ENCODE measurements at places on chromosomes 13 and 19.
A peak's percentile ranks its signal among the peaks of the same experiment; 100 is the strongest.

- no peak for DNase-seq
These were observed 541.4 kb downstream of the DACH1 start for GRCh38 chr13:71325556-71325955.

DNA sequence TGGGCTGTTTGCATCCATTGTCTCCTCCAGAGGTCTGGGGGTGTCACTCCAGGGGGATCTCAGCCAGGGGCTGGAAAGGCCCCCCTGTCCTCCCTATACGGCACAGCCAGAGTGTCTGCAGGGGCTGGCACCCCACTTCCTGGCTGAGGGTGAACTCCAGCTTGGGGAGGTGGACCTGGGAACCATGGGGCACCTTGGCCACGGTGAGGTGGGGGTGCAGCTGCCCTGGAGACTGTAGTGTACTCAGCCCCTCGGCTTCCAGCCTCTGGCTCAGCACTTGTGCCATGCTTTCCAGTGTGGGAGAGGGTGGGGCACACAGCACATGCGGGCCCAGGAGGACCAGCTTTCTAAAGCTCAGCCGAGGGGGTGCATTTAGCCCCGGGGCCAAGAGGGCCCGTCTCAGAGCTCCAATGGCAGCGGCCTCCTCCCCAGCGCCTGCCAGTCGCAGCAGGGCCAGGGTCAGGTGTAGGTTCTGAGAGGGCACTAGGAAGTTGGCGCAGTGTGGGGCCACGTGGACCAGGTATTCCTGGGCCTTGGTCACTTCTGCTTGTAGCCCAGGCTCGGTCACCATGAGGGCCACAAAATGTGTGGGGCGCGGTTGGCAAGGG, 1.4 kb downstream of the LENG9 start:
- DNase-seq, result no peak

DNA sequence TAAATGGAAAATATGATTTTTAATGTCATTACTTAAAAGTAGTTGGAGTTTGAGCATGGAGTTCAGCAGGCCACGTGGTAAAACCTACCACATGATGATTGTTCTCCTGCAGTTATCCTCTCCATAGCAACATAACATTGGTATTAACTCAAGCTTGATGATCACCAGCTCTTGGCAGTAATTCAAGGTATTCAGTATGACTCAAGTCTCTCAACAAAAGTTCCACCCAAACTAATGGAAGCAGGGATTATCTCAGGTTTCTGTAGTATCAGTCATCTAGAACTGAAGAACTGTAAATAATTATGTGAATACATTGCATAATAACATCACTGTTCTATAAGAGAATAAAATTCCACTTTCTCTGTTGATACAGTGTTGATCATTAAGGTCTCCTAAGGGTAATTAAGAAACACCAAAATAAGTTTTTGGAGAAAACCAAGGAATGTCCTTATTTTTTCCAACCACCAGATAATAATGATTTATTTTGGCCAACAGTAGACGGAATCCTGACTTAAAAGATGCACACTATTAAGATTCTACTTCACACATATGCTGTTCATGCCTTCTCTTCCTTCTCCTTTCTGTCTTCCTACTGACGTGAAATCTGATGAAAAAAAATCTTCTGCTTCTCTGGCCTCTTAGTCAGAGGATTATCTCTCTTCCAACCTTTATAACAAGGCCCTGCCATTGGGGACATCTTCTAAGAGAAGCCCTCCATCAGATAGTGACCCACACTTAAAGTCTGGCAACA, 1092.3 kb downstream of the EFNB2 start:
- DNase-seq, result peak; percentile 100

DNA sequence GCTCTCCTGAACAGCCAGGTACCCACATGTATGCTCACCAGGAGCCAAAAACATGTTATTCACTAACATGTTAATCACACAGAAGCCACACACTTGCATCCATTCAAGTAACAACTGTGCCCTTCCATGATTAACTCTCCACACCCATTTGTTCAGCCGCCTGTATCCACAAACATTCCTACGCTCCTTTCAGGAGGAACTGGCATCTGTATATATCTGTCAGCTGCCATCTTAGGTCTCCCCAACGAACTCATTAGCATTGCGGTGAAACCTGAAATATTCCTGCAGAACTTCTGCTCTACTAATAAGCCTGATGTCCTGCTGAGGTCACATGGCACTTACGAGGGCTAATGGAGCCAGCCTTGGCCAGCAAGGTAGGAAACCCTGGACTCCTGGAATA, 33.0 kb downstream of the OLFM2 start:
- DNase-seq, result no peak

- DNase-seq, result peak; percentile 68
These were observed 10.9 kb upstream of the TLE5 start for GRCh38 chr19:3073159-3073563.

DNA sequence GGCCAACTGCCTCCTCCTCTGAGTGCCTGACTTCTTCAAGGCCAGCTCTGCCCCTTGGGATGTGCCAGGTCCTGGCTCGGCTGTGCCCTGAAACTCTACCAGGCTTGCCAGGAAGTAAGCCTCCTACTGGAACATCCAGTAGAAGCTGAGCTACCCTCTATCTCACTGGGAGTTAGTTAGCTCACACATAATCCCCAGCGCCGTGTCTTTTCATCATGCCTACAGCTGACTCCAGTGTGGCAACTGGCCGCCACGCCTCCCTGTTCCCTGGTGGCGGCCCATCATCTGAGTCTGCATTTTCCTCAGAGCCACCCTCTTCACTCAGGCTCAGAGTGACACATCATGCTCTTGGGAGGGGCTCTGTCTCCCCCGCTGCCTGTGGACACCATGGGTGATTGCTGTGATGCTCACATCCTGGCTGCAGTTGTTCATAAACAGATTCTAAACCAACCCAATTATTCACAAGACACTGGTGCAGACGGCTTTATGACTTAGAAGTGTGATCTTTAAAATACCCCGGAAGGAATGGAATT, 131.9 kb upstream of the IRS2 start:
- DNase-seq, result peak; percentile 30

GRCh38 chr19:5967994-5968430, 9.9 kb downstream of the RANBP3 start:
- peak; percentile 88 for DNase-seq

GRCh38 chr13:25943081-25943480, 108.7 kb downstream of the SHISA2 start:
- no peak for DNase-seq

GRCh38 chr13:74761801-74762757, 627.9 kb upstream of the KLF12 start:
- DNase-seq, result no peak

DNA sequence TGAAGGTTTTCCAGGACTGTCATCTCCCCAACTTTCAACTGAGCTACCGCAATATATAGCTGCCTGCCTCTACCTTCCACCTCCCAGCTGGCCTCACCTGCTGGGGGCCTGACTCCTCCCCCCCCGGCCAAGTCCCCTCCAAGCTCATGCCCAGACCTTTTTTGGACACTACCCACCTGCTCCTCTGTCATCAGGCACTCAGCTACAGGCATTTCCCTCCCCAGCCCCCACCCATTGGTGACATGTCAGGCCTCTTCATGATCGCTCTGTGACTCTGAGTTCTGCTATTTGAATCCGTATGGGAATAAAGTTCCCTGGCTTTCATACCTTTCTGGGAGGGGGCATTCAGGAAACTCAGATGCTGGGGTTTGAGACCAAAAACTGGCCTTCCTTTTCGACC, 1.8 kb downstream of the PRKACA start:
- DNase-seq, result no peak

GRCh38 chr19:13149628-13150186, 468 bp downstream of the STX10 start:
- DNase-seq, result no peak

DNA sequence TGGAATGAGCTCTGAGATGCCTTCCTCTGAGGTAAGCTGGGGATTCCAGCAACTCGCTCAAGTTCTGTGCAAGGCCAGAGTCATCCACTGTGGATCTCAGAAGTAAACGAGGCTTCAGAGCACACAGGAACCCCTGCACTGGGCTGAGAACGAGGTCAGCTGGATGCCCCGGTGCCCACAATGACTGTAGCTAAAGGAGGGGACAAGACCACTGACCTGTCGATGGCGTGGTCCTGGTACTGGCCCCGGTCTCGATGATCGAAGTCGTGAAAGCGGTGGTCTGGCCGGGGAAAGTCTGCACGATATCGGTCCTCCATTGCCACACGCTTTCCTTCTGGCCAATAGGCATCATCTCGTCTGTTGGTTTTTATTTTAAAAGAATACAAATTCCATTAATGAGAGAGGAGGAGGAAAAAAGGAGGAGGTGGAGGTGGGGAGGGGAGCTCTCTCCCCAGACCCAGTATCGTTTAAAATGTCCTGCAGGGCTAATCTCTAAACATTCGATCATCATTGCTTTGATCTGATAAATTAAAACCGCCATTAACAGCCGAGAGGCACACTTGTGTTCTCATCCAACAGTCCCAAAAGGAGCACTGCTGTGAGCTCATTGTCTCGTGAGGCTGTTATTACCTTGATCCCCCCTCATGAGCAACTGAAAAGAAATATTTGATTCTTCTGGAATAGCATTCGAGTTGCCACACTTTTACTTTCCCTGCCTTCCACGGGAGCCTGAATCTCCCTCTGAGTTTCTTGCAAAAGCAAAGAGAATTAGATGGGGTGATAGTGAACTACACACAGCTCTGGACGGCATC, 25.0 kb upstream of the TINCR start:
- no peak for DNase-seq

DNA sequence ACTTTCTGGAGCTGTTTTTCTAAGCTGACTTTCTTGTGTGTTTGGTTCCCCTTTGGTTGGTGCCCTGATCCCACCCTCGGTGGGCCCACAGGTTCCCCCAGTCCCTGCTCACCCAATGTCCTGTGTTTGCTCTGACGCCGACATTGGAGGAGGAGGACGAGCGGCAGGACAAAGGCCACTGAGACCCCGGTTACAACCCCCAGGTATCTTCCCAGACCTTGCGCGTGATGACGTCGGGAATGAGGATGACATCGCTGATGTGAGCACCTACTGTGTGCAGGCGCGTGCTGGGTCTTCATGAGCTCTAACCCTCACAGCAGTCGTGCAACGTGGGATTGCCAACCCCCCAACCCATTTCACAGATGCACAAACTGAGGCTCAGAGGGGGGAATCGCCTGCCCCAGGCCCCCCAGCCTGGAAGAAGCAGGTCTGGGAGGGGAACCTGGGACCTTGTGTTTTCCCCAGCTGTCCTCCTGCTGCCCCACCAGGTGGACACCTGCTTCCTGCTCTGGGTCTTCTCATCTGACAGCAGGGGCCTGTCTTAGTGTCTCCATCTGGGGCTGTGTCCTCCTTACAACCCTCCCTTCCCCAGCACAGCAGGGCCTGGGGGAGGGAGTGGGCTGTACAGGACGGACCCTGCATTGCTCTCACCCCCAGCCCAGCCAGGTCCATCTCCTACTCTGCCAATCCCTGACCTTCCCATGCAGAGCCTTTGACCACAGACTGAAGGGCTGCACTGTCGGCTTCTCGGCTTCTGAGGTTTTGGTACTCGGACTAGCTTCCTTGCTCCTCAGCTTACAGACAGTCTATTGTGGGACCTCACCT, 4.7 kb upstream of the LILRA6 start:
- no peak for DNase-seq

DNA sequence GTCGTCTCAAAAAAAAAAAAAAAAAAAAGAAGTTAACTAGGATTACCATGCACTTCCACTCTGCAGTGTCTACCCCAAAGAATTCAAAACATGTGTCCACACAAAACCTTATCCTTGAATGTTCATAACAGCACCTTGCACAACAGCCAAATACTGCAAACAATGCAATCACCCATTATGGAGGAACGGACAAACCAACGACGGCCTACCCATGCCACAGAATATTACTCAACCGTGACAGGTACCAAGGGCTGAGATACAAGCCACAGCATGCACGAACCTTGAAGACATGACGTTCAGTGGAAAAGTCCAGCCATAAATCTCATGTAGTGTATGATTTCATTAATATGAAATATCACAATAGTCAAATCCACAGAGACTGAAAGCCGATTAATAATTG, 3.0 kb upstream of the SHISA7 start:
- DNase-seq, result no peak

Data from IMR-90 (cell line).